ENCODE measurements at places on chromosomes 16 and 17. TPM values are rescaled to one million over a fixed set of nuclear protein-coding genes. Genes with fewer than 3 reads are reported as not detected.

- DNase-seq: no peak
These were observed 257.6 kb downstream of the FOXL1 start for GRCh38 chr16:86835982-86836381.

GRCh38 chr17:50575581-50576210, 15.2 kb downstream of the CACNA1G start:
- DNase-seq: no peak

Gene SDK2
- not detected for total RNA-seq

- DNase-seq: no peak
These were observed 11.1 kb downstream of the IL4R start for GRCh38 chr16:27324851-27325301.

GRCh38 chr17:17934806-17935205, 37.4 kb downstream of the TOM1L2 start:
- no peak for DNase-seq

- DNase-seq: no peak
These were observed 99.4 kb downstream of the CCT6B start for GRCh38 chr17:34861864-34862263.

DNA sequence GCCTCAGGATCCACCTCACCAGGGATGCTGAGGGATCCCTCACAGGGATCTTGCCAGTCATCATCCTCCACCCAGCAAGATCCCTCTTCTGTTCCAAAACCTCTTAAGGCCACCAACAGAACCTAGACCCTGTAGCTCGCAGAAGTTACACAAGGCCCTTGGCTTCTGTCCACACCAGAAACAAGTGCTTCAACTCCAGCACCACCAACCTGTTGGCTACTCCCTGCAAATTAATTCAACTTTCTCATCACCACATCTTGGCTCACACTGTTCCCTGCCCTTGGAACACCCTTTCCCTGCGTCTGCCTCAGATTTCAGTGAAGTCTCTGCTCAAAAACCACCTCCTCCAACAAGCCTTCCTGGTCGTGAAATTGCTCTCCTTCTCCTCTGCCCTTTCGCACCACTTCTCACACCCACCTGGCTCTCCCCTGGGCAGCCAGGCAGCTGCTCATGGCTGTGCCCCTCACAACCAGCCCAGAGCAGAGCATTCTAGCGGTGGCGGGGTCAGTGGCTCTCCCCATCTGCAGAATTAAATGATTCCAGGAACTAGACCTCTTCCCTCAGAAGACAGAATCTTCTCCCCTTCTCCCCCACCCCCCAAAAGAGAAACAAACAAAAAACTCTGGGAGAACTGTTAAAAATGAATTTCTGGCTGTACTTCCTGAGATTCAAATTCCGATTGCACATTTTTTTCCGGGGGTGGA, 1.8 kb downstream of the PLLP start:
- no peak for DNase-seq

Gene CDRT15L2
- not detected for total RNA-seq

Gene TMEM132E
- total RNA-seq: not detected

DNA sequence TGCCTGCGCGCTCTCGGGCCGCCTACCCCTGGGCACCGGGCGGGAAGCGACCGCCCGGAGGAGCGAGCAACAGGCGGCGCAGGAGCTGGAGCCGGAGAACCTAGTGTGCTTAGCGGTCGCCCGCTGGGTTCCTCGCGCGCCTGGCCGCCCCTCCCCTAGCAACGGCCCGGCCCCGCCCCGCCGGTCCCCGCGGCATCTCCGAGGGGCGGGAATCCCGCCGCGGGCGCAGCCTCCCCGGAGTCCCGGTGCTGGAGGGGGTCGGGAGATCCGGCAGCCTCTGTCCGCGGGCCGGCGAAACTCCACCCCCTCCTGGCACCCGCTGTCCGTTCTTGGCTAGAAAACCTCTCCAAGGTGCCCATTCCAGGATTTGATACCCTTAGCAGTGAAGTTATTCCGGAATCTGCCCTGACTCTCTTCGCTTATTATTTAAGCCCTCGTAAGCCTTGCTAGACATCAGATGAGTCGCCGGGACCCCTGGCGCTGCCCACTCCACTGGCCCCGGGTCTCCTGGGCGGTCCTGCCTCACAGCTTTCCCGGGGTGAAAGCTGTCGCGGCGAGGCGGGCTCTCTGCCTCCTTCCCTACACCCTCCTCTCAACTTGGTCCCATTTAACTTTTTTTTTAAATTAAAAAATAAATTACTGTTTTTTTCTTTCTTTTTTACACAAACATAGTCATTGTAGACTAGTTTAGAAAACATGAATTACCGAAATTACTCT, at the start of gene RPRML:
Gene RPRML (minus strand): TSS at position 107 of the 717 bp plus-strand sequence. CDS start 246 bp downstream, outside the sequence.
- DNase-seq: peak; percentile 44

DNA sequence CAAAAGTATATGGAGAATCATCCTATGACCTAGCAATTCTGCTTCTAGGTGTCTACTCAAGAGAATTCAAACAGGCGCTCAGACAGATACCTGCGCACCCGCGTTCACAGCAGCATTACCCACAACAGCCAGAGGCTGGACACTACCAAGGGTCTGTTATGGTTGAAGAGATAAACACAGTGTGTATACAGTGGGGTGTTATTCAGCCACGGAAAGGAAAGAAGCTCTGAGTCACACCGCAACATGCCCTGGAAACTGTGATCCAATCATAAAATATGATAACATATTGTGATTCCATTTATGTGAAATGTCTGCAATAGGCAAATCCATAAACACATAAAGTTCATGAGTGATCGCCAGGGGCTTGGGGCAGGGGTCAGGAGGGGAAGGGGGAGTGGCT, 18.0 kb upstream of the JPH3 start:
- DNase-seq: peak; percentile 71

GRCh38 chr16:53913920-53914319, 210.0 kb downstream of the FTO start:
- DNase-seq: no peak

DNA sequence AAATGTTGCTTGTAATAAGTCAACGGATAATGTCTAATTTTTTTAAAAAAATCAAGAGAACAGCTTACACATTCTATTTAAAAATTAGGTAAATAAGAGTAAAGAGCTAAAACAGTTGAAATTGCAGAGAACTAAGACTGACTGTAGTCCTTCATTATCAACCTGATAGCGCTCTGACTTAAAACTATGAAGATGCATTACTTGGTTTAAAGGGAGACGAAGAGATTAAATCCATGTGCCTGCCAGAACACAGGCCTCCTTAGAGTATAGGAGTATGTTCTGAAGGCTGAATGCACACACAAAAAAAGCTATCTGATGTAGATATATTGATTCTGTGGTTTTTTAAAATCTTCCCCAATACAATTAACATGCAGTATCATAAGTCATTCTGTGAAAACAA, 28.5 kb downstream of the GLG1 start:
- no peak for DNase-seq

Gene SRCIN1
- total RNA-seq: 0.35 TPM

DNA sequence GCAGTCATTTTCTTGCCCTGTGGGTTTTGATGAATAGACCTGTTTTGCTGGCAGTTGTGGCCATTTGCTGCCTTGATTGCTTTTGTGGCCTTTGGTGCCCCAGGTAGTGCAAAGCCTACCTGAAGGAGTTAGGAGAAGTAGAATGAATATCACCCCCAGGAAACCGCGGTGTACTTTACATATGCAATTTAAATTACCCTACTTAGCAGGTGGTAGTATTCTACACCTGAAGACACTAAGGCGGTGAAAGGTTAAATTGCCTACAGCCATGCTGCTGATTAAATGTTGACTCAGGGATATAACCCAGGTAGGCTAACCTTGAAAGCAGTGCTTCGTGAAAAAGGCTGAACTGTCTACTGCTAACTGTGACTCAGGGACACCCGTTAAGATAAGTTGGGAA, 27.2 kb upstream of the WWOX start:
- DNase-seq: no peak

DNA sequence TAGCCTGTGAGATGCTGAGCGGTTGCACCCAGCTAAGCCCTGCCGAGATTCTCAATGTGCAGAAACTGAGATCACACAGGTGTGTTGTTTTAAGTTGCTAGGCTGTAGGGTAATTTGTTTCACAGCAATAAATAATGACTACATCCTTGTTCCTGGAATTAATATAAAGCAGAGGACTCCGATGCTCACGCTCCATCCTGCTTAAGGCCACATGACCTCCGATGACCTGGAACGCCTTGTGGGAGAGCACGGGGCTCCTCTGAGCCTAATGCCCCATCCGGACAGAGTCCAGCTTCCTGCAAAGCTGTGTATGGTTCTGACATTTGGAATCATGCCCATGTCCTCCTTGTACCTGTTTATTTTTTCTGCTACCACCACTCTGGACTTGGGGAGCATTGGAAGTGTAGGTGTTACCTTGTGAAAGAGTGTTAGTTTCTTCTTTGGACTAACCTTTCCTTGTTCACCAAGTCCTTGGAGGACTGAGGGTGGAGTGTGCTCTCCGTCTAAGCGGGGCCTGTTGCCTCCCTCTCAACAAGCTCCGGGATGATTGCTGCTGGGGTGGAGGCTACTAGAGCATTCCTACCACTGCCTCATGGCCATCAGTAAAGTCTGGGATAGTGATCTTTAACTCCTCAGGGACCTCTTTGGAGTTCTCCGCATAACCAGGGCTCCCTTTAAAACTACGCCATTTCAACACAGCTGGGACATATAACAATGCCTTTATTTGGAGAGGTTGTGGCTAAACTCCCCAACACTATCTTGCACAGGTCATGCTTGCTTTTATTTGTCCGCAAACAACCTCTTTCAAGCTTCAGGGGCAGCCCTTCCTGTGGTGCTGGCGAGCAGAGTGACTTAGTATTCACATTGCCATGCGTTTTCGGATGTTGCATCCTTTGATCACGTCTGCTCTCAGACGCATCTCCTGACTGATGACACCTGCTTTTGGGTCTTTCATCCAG, 125.4 kb downstream of the IRX3 start:
- no peak for DNase-seq

DNA sequence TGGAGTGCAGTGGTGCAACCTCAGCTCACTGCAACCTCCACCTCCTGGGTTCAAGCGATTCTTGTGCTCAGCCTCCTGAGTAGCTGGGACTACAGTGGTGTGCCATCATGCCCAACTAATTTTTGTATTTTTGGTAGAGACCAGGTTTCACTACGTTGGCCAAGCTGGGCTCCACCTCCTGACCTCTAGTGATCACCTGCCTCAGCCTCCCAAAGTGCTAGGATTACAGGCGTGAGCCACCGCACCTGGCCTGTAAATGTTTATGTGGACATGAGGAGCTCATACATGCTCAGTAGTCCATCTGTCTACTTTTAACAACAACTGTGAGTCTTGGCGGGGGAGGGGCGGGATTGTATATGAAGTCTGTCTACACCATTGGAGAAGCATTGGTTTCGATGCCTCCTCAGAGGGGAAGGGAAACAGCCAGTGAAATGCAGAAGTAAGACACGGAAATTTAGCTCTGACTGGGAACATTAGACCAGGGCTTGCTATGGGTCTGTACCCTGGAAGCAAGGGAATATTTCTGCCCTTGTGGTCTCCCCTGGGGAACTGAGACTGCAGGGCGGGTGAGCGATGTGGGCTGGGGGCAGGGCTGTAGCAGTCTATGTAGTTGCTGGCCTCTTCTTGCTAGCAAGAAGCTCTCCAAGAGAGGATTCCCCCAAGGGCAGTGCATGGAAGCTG, 9.3 kb downstream of the NUBP1 start:
- DNase-seq: no peak

Gene MEIOB
- total RNA-seq: not detected

DNA sequence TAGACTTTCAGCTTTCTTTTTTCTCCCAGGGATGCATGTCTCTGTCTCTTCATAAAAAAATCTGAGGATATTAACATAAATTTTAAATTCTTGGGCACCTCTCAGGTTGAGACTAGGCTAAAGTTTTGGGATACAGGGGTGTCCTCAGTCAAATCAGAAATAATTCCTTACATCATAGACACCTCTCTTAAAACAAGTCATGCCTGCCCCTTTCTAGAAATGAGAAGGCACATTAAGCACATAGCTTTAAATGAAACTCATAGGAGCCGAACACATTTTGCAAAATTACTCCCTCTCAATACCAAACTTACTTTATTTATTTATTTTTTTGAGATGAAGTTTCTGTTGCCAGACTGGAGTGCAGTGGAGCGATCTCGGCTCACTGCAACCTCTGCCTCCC, 67.3 kb upstream of the BCAR1 start:
- DNase-seq: no peak

- DNase-seq: no peak
These were observed 98.0 kb downstream of the KPNA2 start for GRCh38 chr17:68133346-68134045.

DNA sequence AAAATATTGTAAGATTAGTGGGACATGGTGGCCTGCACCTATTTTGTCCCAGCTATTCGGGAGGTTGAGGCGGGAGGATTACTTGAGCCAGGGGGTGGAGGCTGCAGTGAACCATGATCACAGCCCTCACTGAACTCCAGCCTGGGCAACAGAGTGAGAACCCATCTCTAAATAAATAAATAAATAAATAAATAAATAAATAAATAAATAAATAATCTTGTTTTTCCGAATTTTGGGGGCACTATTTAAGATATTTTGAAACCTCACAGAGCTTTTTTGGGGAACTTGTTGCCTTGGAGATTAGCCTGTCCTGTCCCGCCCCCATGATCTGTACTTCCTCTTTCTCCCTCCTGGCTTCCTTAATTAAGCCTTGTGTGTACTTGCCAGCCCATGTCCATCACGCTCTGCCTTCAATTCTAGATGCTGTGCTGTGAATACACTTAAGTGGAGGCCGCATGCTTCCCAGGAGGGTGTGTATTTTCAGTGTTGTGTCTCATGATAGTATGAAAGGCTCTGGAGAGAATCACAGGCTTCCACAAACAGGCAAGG, 4.4 kb downstream of the LGALS9 start:
- DNase-seq: no peak

DNA sequence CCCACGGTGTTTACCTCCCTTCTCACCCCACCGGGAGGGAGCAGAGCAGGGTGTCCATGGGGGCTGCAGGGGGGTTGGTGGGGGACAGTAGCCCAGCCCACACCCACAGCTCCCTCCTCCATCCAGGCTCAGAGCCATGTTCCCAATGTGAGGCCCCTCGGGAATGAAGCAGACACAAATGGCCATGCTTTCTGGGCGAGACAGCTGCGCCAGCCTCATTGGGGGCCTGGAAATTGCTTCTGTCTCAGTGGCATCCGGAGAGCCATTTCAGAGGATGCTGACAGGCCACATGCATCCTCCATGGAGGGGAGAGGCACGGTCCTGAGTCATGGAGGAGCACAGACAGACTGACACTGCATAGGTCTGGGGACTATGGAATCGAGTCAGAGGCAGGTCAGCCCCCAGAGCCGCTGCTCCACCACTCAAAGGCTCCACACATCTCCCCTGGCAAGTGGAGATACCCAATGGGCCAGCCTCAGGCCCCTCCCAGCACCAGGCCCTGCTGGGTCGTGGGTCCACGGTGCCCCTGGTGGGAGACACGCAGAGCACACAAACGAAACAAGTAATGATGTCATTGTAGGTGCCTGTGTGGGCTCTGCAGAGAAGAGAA, 59.6 kb upstream of the ENPP7 start:
- DNase-seq: no peak

All from endothelial cell of umbilical vein (primary cell).